ENCODE measurements at places on chromosomes 3 and 15.

- DNase-seq: no peak
Observed at GRCh38 chr3:188370081-188370830, 216.3 kb downstream of the LPP start.

DNA sequence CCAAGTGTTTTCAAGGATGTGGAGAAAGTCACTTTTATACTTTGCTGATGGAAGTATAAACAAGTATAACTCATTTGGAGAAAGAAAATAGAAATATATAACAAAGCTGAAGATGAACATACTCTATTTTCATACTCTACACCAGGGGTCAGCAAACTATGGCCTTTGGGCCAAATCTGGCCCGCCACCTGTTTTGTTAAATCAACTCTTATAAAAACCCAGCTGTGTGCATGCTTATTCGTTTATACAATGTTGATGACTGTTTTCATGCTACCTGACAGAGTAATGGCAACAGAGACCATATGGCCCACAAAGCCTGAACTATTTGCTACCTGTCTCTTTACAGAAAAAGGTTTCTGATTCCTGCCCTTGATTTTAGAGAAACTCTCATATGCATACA lies 124.0 kb downstream of the NR1D2 start:
- DNase-seq: no peak

DNA sequence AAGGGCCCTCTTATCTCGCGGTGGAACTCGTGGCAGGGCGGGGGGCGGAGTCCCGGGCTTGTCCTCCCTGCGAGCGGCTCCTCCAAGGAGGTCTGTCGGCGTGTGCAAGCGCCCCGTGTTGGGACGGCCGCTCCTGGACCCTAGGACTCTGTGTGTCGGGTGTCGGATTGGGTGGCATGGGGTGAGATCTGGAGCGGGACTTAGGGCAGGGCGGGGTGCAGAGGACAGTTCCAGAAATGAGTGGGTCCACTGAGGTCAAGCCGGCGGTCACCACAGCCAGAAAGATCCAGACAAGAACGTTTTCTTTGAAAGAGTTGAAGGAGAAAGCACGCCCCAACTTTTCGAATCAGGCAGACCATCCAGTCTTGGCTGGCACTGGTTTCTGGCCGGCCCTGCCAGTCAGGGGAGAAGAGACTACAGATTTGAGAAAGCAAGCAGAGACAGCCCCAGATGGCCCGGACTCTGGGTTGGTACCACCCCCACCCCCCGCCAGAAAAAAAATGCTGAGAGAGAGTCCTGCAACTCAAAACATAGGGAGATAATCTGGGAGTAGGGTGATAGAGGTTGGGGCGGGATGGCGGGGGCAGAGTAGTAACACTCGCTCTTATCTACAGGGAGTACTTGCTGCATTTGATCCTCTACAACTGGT lies 784 bp upstream of the CISH start:
- no peak for DNase-seq

- no peak for DNase-seq
Observed at GRCh38 chr3:169259661-169260060, 403.9 kb downstream of the MECOM start.

- DNase-seq: no peak
Observed at GRCh38 chr3:146929696-146930095, 324.6 kb upstream of the PLSCR5 start.

DNA sequence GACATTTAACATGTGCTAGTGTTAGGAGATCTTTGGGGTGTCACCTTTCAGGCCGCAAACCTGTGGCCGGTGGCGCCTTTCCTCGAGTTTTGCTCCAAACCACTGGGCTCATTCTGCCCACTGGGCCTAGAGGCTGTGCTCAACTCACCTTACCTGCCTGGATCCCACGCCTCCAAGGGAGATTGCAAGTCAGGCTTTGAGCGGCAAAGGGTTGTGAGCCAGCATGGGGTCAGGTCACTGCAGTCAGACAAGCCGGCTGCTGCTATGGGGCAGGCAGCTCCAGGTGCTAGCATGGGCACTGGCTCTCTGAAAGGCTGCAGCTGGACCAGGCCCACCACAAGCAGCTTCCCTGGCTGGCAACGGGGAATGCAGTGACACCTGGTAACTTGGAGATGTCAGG lies 265.5 kb downstream of the ZBBX start:
- DNase-seq: no peak

DNA sequence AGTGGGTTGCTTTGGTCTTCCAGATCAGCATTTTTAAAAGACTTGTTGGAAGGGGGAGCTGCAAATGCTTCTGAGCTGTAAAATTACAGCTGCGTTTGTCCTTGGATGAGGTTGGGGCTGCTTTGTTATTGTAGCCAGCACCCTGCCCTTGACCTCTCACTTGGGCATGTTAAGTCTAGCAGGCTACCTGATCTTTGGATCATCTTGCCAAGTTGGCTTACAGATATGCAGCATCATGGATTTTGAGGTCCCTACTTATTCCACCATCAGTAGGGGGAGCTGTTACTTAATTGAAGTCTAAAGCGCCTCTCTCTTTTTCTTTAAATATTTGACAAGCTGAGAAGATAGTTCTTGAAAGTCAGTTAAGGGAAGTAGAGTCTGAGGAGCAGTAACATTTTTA lies 793.0 kb downstream of the MCTP2 start:
- DNase-seq: no peak

DNA sequence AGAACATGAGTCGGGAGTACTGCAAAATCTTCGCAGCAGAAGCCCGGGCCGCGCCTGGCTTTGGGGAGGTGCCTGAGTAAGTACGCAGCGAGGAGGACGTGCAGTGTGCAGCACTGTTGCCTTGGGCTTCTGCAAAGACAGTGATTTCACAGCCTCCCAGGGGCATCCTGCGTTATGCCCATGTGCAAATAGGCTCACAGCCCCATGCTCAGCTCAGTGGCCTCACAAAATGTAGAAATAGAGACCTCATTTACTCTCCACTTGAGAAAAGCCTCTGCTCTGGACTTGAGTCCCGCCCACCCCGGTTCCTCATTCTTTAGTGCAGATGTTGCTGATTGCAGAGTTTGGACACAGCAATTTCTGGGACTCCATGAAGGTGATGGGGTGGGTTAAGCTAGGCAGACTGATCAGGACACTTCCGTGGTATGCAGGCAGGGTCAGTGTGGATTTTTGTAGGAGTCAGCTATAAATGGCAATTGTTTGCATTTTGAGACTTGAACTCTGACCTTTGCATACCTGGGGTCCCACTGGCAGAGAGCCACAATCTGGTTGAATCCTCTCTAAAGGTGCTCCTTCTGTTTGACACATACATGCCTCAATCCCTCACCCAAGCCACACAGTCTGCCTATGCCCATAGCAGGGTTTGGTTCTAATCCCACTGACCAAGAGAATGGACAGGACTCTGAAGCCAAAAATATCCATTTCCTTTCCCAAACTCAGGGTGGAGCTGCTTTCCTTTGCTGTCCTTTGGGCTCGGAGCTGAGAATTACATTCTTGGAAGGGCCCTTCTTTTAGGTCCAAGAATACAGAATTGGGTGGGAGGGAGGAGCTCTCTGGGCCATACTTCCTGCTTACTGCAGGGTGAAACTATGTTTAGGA lies 20.7 kb upstream of the SLC28A1 start:
- DNase-seq: peak; percentile 13

DNA sequence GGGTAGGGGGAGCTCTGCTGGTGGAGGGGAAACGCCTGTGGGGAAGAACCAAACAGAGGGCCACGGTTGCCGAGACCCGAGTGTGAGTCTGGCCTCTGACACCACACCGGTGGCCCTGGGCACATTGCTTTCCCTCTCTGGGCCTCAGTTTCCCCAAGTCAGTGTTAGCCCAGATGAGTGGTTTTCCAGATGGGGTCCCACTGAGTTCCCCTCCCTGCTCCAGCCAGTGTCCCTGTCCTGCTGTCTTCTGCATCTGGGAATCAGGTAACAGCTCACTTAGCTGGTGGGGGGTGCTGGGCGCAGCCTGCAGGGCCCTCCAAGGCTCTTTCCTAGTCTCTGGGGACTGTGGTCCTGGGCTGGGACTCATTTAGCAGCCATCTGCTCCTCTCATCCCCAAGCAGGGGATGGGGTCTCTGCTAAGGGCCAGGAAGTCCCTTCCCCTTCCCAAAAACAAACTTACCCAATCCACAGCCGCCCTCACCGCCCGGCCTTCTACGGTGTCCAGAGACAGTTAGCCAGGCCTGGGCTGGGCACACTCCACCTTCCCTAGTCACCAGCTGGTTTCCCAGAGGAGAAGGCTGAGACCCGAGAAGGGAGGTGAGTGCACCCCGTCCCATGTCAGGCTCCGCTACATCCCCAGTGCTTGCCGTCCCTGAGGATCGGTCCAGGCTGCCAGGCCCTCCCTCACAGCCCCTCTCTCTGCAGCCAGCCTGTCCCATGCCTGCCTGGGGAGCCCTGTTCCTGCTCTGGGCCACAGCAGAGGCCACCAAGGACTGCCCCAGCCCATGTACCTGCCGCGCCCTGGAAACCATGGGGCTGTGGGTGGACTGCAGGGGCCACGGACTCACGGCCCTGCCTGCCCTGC lies 676 bp downstream of the GP9 start:
- DNase-seq: no peak

- no peak for DNase-seq
Observed at GRCh38 chr15:71756599-71757352, 53.6 kb upstream of the NR2E3 start.

DNA sequence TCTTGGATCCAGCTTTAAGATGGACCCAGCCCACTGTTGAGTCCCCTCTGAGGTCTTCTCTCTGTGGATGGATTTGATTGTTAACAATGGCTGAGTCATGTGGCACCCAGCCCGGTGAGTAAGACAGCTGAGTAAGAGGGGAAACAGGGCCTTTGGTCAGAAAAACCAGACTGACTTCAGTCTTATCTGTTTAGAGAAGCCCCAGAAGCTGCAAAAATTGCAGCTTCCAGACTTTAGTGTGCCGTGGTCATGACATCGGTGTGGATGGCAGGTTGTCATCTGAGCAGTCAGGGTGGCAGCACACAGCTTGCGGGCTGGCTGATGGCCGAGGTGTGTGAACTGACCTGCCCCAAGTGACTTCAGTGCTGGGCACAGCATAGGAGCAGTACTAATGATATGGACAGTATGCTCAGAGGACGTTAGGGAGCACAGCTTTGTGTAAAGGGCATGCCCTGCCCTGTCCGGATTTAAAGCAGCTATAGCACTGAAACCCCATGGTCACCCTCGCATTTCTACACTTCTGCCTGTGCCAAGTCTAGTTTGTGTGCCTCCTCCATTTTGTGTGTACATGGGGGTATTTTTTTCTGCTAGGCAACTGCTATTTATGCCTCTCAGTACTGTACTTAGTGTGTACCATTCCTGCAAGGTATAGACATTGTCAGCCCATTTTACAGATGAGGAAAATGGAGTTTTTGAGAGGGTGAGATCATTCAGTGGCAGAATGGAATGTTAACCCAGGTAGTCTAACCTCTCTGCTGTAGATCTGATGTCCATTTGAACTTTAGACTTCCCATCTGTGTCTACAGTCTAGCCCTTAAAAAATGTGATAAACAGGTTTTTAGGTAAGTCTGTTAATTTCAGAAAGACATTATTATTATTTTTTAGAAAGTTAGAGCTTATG lies 44.4 kb downstream of the FLNB start:
- peak; percentile 91 for DNase-seq

GRCh38 chr3:141941093-141941492 lies 64.7 kb downstream of the ATP1B3 start:
- DNase-seq: no peak

DNA sequence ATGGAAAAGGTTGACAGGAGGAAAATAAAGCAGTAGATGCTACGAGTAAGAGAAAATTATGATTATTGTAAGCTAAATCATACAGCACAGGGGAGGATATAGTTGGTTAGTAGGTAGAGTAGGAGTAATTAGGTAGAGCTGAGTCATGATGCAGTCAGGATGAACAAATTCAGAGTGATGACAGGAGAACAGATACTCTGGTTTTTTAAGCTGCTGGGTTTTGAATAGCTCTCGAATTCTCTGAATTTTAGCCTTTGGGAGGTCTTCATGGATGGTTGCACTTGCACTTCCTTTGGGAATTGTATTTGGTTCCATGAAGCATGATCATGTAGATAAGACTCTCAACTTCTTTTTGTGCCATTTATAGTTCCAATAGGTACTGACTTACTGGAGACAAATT lies 96.2 kb downstream of the ECT2 start:
- no peak for DNase-seq

DNA sequence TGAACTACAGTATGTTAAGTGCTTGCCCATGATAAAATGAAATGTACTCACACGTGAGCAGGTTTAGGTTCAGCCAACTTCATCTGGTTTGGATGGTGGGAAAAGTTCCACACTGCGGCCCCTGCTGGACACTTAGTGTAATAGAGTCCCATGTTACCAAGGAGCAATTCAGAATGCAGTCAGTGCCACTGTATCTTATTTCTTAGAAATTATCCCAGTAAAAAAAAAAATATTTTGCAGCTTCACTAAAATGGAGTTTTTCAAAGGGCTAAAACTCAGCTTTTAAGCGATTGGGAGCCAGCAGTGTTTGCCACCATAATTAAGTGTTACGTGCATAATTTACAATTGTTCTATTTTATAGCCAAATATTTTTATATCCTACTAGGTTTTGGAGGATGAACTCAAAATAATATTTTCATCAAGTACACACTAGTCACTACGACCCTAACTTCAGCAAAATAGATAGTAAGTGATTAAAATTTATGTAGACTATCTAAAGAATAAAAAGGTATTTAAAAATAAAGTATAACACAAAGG lies 371.7 kb upstream of the GBE1 start:
- peak; percentile 22 for DNase-seq

- DNase-seq: no peak
Observed at GRCh38 chr3:184884359-184885017, 72.5 kb downstream of the VPS8 start.

GRCh38 chr3:161266731-161267150 lies 45.6 kb downstream of the NMD3 start:
- DNase-seq: peak; percentile 68

- peak; percentile 52 for DNase-seq
Observed at GRCh38 chr3:18124501-18124900, 300.6 kb downstream of the SATB1 start.

GRCh38 chr15:73515527-73515926 lies 72.6 kb downstream of the REC114 start:
- DNase-seq: no peak

GRCh38 chr3:122004991-122005565 lies 17.0 kb downstream of the ILDR1 start:
- no peak for DNase-seq

DNA sequence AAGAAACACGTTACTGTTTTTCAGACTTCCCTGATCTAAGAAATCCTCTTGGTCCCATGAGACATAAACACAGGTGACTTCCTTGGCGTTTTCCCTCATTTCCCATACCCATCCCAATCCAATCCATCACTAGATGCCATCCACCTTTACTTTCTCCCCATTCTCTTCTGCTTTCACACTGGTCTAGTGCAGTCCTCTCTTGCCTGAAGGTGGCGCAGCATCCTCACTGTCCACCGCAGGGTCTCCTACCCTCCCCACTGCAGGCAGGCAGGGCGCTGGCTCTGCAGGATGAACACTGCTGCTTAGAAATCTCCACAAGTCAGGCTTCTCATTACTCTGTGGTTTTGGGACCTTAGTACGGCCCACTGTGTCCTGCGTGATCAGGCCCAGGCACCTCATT lies 58.2 kb downstream of the RAB7A start:
- no peak for DNase-seq

- DNase-seq: peak; percentile 86
Observed at GRCh38 chr3:125128861-125129501, 73.2 kb upstream of the HEG1 start.

Measured in GM04504 (cell line).